ENCODE measurements at places on chromosomes 3 and 15. TPM values are rescaled to one million over a fixed set of nuclear protein-coding genes. Genes with fewer than 3 reads are reported as not detected.

- peaks cover 18% of the 10 kb centered on the region for H3K4me1 ChIP-seq
- H3K27me3 ChIP-seq: no peaks in the 10 kb centered on the region
- DNase-seq: no peak
- H3K27ac ChIP-seq: no peak overlapping the region
- no peaks in the 10 kb centered on the region for H3K36me3 ChIP-seq
These were observed 48.8 kb downstream of the PDE8A start for GRCh38 chr15:85030301-85030929.

Gene RAD51
- 30.3 TPM for total RNA-seq

GRCh38 chr3:23650371-23651140 is 155.2 kb upstream of the UBE2E1 start:
- peaks cover 21% of the 10 kb centered on the region for H3K4me1 ChIP-seq
- no peaks in the 10 kb centered on the region for H3K27me3 ChIP-seq
- DNase-seq: peak; percentile 90
- no peak overlapping the region for H3K4me3 ChIP-seq
- H3K27ac ChIP-seq: peak overlapping the region; percentile 76

GRCh38 chr3:184178521-184179138 is 4.0 kb downstream of the AP2M1 start:
- H3K27me3 ChIP-seq: no peaks in the 10 kb centered on the region
- DNase-seq: no peak
- H3K36me3 ChIP-seq: peaks cover 26% of the 10 kb centered on the region
- H3K27ac ChIP-seq: no peak overlapping the region
- peaks cover 18% of the 10 kb centered on the region for H3K4me1 ChIP-seq

Gene VPS39
- total RNA-seq: 55.2 TPM

DNA sequence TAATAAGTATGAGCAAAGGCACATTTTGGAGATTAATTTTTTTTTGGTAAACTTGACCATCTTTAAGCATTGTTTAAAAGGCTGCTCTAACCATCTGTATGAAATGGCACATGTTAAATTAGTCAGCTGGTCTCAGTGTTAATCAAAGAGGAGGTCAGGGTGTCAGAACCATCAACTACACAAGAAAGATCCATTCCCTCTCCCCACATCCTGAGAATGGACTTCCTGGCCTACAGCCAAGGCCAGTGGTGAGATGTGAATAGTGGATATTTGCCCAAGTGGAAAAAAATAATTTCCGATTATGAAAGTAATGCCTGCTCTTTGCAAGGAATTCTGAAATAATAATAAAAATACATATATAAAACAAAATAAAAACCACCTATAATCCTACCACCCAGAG is 641.7 kb downstream of the NR2F2 start:
- DNase-seq: no peak
- no peak overlapping the region for H3K27ac ChIP-seq
- no peak overlapping the region for H3K4me3 ChIP-seq
- H3K36me3 ChIP-seq: no peaks in the 10 kb centered on the region
- H3K4me1 ChIP-seq: peaks cover 3% of the 10 kb centered on the region

Gene ST6GAL1
- total RNA-seq: 3.3 TPM

DNA sequence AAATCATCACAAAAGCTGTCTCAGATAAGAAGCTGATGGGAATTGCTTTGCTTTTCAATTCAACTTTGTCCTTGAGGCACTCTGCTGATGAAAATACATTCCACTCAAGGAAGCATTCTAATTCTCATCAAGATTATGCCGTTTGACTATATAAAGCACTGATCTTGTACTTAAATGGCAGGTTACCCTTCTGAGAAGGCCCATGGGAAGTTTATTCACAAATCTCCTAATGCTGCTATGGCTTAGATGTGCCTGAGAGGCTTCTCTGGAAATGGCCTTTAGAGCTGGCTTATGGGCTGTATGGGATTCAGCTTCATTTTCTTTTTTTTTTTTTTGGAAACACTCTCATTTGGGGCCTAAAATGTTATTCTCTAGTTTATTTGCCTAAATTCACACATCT is 69.7 kb upstream of the ARNT2 start:
- H3K4me1 ChIP-seq: no peaks in the 10 kb centered on the region
- no peak for DNase-seq
- H3K4me3 ChIP-seq: no peak overlapping the region
- peaks cover 11% of the 10 kb centered on the region for H3K27me3 ChIP-seq
- no peaks in the 10 kb centered on the region for H3K36me3 ChIP-seq

- DNase-seq: no peak
- H3K27me3 ChIP-seq: peaks cover 56% of the 10 kb centered on the region
- peak within 1 kb of the TSS; percentile 37 for H3K4me3 ChIP-seq
- no peaks in the 10 kb centered on the region for H3K36me3 ChIP-seq
These were observed at the start of gene SEMA5B for GRCh38 chr3:123027292-123028232. Gene SEMA5B (minus strand): TSS chr3:123027763. CDS start chr3:122961263, 66,500 bp downstream.

DNA sequence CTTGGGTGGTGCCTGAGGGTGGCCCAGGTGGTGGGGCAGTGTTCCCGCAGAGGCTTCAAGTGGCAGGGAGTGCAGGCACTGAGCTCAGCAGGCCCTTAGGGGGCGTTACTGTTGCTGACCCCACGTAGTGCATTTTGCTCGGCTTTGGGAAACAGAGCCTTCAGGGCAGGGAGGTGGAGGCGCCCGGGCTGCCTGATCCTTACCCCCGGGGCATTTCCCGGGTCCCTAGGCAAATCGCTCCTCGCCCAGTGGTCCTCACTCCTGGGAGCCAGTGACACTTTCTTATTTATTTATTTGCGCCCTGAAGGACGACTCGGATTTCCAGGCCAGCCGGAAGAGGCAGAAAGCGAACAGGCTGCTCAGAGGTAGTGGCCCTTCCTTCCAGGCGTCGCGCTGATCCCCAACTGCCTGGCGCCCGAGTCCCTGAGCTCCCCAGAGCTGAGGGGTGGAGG is 10.1 kb upstream of the FOXB1 start:
- 0 out of 2 replicates have a peak, but pooled peaks cover 3% of the 10 kb centered on the region for H3K4me1 ChIP-seq
- no peaks in the 10 kb centered on the region for H3K36me3 ChIP-seq

DNA sequence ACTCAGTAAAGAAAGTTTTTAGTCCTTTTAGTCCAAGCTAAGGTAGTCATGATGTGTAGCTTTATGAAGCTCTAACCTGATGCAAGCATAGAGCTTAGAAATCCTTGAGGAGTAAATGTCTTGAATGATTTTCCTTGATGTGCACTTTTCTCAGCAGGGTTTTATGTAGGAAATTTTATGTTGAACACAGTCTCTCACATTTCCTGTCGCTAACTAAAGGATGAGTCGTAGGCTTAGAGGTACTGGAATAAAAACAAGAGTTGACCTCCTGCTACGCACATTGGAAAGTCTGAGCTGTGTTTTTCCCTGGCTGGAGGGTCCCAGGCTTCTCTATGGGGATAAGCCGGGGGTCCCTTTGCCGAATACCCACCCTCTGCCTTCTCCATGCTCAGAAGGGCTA is 34.7 kb upstream of the ZPLD1 start:
- no peaks in the 10 kb centered on the region for H3K36me3 ChIP-seq
- H3K27me3 ChIP-seq: no peaks in the 10 kb centered on the region
- no peak for DNase-seq
- H3K4me1 ChIP-seq: no peaks in the 10 kb centered on the region

Gene SEMA3G
- 1.6 TPM for total RNA-seq

- H3K4me1 ChIP-seq: no peaks in the 10 kb centered on the region
- no peaks in the 10 kb centered on the region for H3K36me3 ChIP-seq
- H3K27ac ChIP-seq: no peak overlapping the region
- no peak for DNase-seq
These were observed 476.9 kb downstream of the SQOR start for GRCh38 chr15:46111730-46112129.

DNA sequence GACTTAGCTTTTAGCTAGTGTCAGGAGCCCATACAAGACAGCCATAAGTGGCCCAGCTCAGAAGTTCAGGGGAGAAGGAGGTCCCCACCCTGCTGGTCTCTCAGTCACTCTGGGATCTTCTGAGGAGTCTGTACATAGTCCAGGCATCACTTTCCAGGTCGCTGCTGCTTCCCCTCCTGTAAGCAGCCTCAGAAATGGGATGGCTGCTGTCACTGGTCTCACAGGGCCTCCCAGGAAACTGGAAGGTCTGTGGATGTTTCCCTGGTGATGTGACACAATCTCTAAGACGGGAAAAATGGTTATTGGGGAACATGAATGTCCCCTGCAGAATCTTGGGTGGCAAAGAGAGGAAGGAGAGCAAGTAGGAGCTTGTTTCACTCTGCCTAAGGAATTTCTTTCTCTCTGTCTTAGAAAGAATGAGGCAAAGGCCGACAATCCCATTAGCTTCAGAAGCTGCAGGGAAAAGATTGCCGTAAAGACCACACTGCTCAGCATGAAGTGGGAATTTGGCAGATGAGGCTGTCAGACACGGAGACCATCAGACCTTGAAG is 43.2 kb upstream of the TNFAIP8L3 start:
- H3K4me3 ChIP-seq: no peak overlapping the region
- no peaks in the 10 kb centered on the region for H3K27me3 ChIP-seq
- H3K27ac ChIP-seq: no peak overlapping the region
- H3K4me1 ChIP-seq: no peaks in the 10 kb centered on the region
- DNase-seq: no peak

Gene KLHL6
- 0.03 TPM for total RNA-seq

DNA sequence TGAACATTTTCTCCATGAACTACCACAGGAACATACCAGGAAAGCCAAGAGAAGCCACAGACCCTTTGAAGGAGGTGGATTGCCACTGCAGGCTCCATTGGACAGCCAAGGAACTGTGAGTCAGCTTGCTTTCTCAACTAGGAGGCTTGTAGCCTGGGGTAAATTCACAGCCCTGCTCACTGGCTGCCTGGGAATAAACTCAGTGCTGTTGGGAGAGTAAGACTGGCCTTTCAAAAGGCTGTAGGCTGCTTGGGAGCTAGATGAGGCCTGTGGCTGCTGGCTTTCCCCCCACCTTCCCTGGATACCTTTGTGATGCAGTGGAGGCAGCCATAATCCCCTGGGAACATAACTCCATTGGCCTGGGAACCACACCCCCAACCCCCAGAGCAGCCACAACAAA is 223.5 kb upstream of the RBMS3 start:
- no peak for DNase-seq
- H3K27ac ChIP-seq: no peak overlapping the region
- H3K27me3 ChIP-seq: no peaks in the 10 kb centered on the region

- H3K27ac ChIP-seq: no peak overlapping the region
- no peak overlapping the region for H3K4me3 ChIP-seq
- no peaks in the 10 kb centered on the region for H3K27me3 ChIP-seq
These were observed 21.6 kb upstream of the SLC28A2 start for GRCh38 chr15:45230245-45230965.

Gene IQCF5
- total RNA-seq: not detected

- no peaks in the 10 kb centered on the region for H3K27me3 ChIP-seq
- no peak overlapping the region for H3K4me3 ChIP-seq
- peaks cover 6% of the 10 kb centered on the region for H3K4me1 ChIP-seq
- no peaks in the 10 kb centered on the region for H3K36me3 ChIP-seq
These were observed 16.1 kb downstream of the C3orf22 start for GRCh38 chr3:126542340-126543241.
